RWPE2 (cell line): ENCODE measurements at places on chromosomes 6 and 20.
A peak's percentile ranks its signal among the peaks of the same experiment; 100 is the strongest.

DNA sequence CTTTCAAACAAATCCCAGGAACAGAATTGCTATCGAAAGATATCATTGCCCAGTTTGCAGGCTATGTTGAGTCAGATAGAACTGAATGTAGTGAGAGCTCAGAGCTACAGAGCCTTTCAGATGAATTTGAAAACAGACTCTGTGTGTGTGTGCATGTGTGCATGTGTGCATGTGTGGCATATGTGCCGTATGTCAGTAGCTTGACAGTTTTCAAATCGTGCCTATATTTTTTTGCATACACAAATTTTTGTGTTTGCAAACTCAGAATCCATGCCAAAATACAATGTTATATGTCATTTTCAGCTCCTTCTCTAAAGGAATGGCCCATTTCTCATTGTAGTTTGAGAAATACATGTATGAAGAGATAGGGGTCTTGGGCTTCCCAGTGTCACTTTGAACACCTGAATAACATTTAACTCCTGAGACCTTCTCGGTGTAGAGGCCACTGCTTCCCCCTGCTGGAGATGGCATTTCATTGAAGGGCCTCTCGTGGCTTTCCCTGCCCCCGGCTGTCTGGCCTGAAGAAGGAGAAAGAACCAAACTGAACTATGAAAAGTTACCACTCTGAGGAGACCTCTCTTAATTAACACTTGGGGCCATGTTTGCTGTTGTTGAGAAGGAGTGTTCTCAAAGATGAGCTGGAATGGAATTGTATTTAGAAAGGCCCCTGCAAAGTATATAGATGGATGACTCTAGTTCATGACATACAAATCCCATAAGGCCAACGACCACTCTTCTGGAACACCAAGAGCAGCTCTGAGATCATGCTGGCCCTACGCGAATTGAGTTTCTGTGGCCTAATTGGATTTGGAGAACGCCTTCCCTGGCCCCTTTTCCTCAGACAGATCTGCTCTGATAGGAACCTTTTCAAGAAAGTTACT, 58.7 kb downstream of the VAPB start:
- peak; percentile 84 for DNase-seq

GRCh38 chr6:117595099-117595923, 7.0 kb downstream of the GOPC start:
- DNase-seq: no peak

GRCh38 chr6:147589739-147590250, 81.3 kb downstream of the SAMD5 start:
- no peak for DNase-seq

GRCh38 chr20:15840636-15841301, 732.5 kb downstream of the KIF16B start:
- no peak for DNase-seq

GRCh38 chr6:64301307-64302236, 666.0 kb downstream of the PHF3 start:
- no peak for DNase-seq

- no peak for DNase-seq
Measured at GRCh38 chr6:14705841-14706377, 540.0 kb upstream of the JARID2 start.

DNA sequence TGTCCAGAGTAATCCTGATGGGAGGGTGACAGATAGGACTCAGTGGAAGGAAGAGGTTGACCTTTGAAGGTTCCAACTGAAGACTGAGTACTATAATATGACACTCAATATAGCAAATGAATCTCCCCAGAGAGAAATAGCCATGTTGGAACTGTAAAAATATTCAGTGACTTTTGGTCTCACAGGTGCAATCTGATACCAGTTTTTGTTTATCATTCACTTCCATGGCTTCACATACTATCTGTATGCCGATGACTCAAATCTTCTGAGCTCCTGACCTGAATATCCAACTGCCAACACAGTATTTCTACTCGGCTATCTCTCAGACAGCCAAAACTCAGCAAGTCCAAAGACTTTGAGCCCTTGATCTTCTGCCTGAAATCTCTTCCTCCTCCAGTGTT, 21.8 kb upstream of the PKHD1 start:
- DNase-seq: no peak

- DNase-seq: no peak
Measured at GRCh38 chr6:118789419-118789818, 104.5 kb upstream of the ASF1A start.

GRCh38 chr20:44020406-44021148, 105.9 kb downstream of the TOX2 start:
- DNase-seq: peak; percentile 68

- no peak for DNase-seq
Measured at GRCh38 chr6:167744681-167745669, 81.7 kb upstream of the AFDN start.

- no peak for DNase-seq
Measured at GRCh38 chr6:39228111-39228971, 934 bp downstream of the KCNK5 start.

GRCh38 chr6:34468378-34468892, 2.6 kb downstream of the PACSIN1 start:
- no peak for DNase-seq

- no peak for DNase-seq
Measured at GRCh38 chr6:112116221-112116620, 28.8 kb downstream of the FAM229B start.

- DNase-seq: no peak
Measured at GRCh38 chr6:52546678-52547077, 30.2 kb downstream of the TRAM2 start.

DNA sequence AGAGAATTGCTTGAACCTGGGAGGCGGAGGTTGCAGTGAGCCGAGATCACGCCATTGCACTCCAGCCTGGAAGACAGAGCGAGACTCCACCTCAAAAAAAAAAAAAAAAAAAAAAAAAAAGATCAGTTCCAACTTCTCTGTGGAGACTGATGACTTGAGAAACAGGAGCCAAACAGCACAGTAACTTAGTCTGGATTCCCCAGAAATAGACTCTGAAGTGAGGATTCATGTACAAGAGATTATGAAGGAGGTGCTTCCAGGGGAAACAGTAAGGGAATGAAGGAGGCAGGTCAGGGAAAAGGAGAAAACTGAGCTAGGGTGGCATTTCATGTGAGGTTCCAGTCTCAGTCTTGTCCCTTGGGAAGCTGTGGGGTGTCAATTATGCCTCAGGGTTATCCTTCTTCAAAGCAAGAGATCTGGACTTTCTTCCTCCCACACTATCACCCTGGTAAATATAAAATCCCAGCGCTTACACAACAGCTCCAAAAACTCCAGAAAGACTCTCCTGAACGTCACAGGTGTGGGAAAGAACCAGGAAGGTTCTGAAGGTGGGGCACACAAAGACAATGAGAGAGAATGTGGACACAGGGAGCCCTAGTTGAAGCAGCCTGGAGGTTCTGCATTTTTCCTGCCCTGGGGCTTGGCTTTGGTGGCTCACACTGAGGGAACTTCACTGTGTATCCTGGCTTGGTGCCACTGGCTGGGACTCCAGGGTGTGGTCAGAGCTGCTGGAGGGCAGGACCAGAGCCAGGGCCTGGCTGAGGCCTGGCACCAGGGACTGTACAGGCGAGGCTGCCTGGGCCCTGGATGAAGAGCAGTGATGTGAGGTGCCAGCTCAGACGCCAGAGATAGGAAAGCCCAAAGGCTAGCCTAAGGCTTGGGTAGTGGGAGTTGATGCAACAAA, 46.8 kb downstream of the PCNA start:
- DNase-seq: peak; percentile 88

- DNase-seq: no peak
Measured at GRCh38 chr6:121619013-121619412, 183.6 kb downstream of the GJA1 start.
